Activated T-helper 1 cell treated with anti-CD3 and anti-CD28 coated beads, Interleukin-2, amount 50 U/mL, for 16 hours (primary cell): ENCODE measurements at places on chromosomes 2 and 18.

- DNase-seq, result no peak
Measured at GRCh38 chr18:74980669-74981068, 228.3 kb downstream of the PTGR3 start.

GRCh38 chr2:54483426-54483825, 27.3 kb downstream of the SPTBN1 start:
- no peak for DNase-seq

- DNase-seq, result no peak
Measured at GRCh38 chr18:75047240-75047961, 161.5 kb downstream of the PTGR3 start.

GRCh38 chr18:76821875-76822505, 367 bp upstream of the ZNF236 start:
- DNase-seq, result peak; percentile 42

DNA sequence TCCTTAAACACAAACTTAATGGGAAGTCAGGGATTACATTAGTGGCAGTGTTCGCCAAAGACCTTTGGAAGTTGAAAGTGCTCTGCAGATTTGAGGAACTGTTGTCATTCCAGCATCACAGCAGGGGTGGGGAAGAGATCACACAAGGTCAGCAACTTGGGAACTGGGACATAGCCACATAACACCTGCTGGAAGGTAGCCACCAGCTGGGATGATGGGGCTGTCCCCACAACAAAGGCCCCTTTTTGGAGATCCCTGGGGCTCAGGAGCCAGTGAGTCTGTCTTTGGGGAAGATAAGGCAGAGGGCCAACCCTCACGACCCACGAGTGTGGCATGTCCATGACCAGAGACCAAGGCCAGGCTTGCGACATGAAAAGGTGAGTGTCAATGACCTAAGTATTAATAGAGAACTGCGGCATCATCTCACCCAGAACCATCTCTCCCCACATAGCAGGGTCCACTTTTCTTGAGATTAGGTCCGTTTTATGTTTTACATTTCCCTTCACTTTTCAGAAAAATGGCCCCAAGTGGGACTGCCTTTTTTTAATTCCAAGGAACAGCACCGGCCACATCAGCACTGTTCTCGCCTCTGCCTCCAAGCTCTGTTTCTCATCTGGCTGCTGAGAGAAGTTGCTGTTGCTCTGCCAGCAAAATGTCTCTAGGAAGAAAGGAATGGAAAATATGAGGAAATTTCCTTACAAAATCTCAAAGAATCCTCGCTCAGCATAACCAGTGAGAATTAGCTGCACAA, 106.9 kb downstream of the GFPT1 start:
- DNase-seq, result no peak

- DNase-seq, result no peak
Measured at GRCh38 chr2:167471734-167472133, 583.5 kb downstream of the XIRP2 start.

DNA sequence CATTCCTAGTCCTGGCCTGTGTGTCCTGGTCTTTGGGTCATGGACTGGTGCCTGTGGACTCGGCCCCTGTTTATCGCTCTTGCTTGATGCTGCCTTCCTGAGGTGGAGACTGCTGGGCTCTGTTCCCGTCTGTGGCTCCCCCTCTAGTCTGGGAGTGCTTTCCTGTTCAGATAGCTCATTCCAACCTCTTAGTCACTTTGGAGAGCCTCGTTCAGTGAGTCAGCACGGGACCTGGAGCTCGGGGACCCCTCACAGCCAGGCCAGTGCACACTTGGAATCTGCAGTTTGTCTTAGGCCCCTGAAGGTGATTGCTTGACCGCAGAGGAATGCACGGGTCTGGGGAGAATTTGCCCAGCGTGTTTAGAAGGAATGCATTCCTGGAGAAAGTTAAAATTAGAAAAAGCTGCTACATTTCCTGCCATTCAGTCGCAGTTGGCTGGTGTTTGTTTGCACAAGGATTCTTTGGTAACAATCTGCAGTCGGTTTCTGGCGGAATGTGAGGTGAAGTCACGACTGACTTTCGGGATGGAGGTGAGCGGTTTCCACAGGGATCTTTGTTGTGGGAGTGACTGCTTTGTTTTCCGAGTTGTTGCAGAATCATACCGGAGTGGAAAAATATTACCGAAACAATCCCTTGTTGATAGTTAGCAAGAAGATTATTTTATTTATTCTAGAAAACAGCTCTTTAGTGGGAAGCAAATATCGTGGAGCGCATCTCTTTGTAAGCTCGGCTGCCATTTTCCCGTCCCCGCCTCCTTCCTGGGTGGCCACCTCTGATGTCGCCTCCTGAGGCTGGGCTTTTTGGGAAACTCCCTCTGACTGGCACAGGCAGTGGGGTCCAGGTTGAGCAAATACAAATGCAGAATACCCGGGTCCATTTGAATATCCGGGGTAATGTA, 29.6 kb downstream of the SH3BP4 start:
- no peak for DNase-seq

DNA sequence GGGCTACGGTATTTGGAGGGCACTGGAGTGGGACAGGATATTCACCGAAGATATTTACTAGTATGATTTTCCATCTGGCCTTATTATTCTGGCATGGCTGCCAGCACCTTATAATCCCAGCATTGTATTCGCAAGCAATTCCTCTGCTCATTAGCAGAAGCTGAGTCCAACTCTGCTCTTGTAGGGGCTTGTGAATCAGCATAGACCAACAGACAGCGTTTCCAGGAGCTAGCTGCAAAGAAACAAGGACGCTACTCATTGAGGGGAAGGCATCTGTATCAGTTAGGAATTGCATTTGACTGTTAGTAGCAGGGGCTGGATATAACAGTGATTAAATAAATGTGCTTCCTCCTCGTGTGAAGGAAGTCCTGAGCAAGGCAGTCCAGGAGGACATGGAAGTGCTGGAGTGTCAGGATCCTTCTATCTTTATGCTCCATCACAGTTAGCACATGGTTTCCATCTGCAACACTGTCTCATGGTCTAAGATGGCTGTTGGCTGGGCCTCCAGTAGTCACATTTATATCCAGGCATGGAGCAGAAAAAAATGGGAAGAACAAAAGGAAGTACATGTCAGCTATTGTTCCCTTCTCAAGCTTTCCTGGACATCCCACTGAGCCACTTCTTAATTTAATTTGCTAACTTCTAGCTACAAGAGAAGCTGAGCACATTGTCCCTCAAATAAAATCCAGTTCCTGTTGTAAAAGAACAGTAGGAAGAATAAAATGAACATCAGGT, 214.1 kb downstream of the C1D start:
- no peak for DNase-seq

- no peak for DNase-seq
Measured at GRCh38 chr2:118496467-118496866, 351.0 kb downstream of the EN1 start.

- no peak for DNase-seq
Measured at GRCh38 chr18:429030-429429, 71.5 kb downstream of the COLEC12 start.

DNA sequence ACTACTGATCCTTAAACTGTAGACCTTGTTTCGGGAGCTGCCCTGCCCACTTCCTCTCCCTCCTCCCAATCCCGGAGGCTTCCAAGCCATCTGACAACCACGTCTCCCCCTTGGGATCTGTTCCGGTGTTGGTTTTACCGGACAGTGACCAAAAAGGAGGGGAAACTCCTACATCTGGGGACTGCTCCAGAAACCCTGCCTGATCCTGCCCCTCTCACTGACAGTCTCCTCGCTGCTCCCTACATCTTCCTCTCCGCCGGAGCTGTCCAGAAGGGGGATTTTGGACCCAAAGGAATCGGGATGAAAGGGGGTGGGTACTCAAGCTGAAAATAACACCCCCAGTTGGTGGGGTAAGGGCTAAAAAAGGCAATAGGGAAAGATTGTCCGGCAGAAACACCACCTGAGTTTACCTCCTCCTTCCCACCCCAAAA, 1.5 kb downstream of the INO80D start:
- no peak for DNase-seq

- no peak for DNase-seq
Measured at GRCh38 chr2:146244131-146244530, 1600.7 kb upstream of the ACVR2A start.

DNA sequence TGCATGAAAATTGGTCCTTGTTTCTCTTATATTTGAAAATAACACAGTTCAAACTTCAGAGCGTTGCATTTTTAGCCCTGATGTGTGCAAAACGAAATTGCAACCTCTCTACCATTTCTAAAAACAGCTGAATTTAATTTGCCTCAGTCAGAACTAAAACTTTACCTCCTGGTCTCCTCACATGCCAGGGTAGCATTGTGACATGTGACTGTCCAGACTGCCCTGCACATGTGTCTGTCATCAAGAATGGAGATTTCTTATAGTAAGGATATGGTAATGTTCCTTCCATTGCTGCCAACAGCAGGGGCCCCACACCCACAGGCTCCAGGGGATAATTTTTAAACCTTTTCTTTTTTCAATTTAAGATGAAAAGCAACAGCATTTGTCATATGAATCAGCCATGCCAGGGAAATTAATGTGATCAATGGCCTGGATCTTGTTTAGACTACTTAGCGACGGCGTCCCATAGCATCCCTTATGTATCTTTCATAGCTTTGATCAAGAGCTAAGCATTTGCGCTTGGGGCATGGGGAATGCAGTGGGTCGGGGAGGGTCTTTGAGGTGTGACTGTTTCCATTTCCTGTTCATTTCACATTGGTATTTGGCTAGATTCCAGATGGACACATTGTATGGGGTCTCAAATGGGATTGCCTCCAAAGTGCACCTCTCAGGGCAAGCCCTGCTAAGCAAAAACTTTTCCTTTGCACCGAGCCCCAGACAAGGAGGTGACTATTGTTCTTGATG, 92.4 kb upstream of the RASGRP3 start:
- no peak for DNase-seq

DNA sequence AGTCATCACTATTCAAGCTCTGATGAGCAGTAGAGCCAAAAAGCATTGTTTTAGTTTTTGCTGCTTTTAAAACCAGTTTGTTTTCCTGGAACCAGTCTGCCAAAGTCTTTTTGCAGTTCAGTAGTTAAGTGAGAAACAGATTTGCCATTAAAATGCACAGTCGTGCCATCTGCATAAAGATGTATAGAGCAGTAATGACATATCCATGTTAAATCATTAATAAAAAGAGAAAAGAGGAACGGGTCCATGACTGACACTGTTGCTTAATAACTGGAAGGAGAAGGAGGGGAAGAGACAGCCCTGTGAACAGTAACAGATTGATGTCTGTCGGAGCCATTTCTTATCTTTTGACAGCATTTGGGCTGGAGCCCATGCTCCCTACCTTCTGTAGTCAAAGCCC, 704.6 kb downstream of the SATB2 start:
- DNase-seq, result no peak

GRCh38 chr18:64149916-64150438, 1.1 kb upstream of the LINC00305 start:
- DNase-seq, result no peak

DNA sequence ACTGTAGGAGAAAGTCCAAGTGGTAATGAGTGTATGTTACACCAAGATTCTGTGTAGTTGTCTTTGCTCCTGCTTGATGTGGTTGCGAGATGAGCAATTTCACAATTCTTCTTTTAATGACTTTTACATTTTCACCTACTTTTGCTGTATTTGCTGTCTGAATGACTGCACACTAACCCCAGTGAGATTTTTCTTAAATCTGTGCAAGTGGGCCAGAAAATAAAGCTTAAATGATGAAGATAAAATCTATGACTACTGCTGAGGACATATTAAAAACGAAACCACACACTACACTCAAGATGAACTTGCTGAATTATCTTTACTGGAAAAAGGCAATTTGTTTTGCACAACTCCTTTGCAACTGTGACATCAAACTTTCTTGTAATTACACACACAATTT, 4.1 kb downstream of the LDAH start:
- no peak for DNase-seq

- no peak for DNase-seq
Measured at GRCh38 chr18:2845172-2845571, 1.6 kb upstream of the EMILIN2 start.

DNA sequence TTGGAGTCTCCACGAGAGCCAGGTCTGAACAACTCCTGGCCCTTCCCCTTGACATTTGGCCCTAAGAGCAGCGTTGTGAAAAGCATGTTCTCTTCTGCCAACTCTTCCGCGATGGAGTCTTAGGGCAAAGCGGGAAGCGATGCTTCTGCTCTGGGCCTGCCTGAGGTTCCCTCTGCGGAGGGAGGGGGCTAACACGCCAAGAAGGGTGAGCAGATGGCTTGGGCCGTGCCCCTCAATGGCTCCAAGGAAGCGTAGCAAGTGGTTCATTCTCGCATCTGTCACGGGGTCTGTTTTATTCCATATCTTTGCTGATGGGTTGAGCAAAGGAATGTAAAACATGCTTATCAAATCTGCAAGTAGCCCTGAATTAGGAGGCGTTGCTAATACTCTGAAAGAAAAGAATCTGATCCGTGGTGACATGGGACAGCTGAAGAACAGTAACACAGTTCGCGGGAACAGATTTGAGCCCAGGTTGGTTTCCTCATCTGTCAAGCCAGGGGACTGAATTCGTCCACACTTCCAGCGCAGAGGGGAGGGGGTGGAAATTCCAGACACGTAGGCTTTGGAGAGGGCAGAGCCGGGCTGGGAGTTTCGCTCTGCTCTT, 38.0 kb downstream of the DNMT3A start:
- no peak for DNase-seq

- DNase-seq, result no peak
Measured at GRCh38 chr2:235852526-235852920, 315.7 kb downstream of the GBX2 start.

DNA sequence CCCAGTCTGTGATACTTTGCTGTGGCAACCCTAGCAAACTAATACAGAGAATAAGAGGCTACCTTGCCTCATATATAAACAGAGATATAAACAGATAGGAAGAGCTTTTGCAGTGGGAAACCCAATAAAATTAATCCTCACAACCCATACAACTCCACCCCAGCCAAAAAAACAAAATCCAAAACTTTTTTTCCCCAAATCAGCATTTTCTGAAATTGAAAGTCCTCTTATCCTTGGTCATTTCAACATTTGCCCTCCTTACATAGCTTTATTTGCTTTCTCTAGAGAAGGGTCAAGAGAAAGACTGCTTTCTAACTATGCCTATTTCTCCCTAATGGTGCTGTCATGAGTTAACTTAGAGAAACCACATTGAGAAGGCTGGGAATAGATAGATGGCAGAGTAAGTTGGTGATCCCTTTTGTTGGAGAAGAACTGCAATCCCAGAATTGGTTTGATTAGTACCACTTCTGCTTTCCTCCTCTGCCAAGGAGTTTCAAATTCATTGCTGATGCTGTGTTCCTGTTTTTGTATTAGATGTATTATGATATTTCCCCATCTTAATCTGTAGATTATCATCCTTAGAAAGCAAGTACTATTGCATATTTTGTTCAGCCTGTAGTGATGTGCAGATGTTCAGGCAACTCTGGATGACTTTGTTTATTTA, 76.5 kb upstream of the B3GNT2 start:
- no peak for DNase-seq

- DNase-seq, result no peak
Measured at GRCh38 chr2:239790313-239790712, 234.8 kb downstream of the NDUFA10 start.

GRCh38 chr2:58862244-58862643, 621.1 kb upstream of the FANCL start:
- no peak for DNase-seq

GRCh38 chr2:71932780-71933466, 214.7 kb downstream of the CYP26B1 start:
- no peak for DNase-seq

GRCh38 chr2:43293744-43294695, 67.6 kb upstream of the ZFP36L2 start:
- DNase-seq, result no peak
